T-helper 17 cell (primary cell): ENCODE measurements at places on chromosomes 16 and 17. TPM values are rescaled to one million over a fixed set of nuclear protein-coding genes. Genes with fewer than 3 reads are reported as not detected.

GRCh38 chr16:57127037-57127763 lies 34.8 kb downstream of the CPNE2 start:
- H3K27ac ChIP-seq = peak overlapping the region; percentile 78
- H3K27me3 ChIP-seq = no peaks in the 10 kb centered on the region
- H3K4me3 ChIP-seq = no peak overlapping the region
- DNase-seq = no peak

DNA sequence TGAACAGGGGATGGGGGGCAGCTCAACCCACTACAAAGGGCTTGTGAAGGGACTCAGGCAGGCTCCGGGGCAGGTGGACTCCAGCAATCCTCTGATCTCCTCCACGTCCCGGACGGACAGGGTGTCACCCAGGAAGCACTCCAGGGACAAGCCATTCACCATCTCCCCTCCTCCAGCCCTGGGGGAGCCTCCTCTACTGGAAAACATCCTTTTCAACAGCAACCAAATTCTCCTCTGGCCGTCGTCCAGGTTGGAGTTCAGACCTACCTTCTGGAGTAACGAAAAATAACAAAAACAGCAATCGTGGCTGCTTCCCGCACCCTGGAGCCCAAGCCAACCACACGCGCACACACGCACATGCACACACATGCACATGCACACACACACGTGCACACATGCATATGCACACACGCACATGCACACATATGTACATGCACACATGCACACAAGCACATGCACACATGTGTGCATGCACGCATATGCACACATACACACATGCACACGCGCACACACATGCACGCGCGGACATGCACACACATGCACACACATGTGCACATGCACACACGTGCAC lies 8.9 kb upstream of the RBFOX3 start:
- no peak overlapping the region for H3K27ac ChIP-seq
- no peak overlapping the region for H3K4me3 ChIP-seq
- DNase-seq = no peak

- no peak overlapping the region for H3K27ac ChIP-seq
- H3K36me3 ChIP-seq = peaks cover 2% of the 10 kb centered on the region
- H3K4me1 ChIP-seq = peaks cover 8% of the 10 kb centered on the region
- H3K27me3 ChIP-seq = no peaks in the 10 kb centered on the region
- H3K4me3 ChIP-seq = no peak overlapping the region
Observed at GRCh38 chr17:65730711-65731169, 169.3 kb upstream of the AXIN2 start.

- no peak overlapping the region for H3K27ac ChIP-seq
- no peak overlapping the region for H3K4me3 ChIP-seq
- no peaks in the 10 kb centered on the region for H3K36me3 ChIP-seq
Observed at GRCh38 chr17:41512546-41513167, 6.0 kb downstream of the KRT15 start.

- no peaks in the 10 kb centered on the region for H3K27me3 ChIP-seq
- DNase-seq = no peak
- peaks cover 22% of the 10 kb centered on the region for H3K36me3 ChIP-seq
- H3K27ac ChIP-seq = peak overlapping the region; percentile 99
Observed at GRCh38 chr17:77472468-77473310, 331.9 kb downstream of the SEC14L1 start.

- no peaks in the 10 kb centered on the region for H3K27me3 ChIP-seq
- no peaks in the 10 kb centered on the region for H3K36me3 ChIP-seq
- peaks cover 2% of the 10 kb centered on the region for H3K4me1 ChIP-seq
- H3K27ac ChIP-seq = no peak overlapping the region
- no peak overlapping the region for H3K4me3 ChIP-seq
Observed at GRCh38 chr17:65609749-65610148, 48.3 kb upstream of the AXIN2 start.

Gene SLC35G6
- total RNA-seq = not detected

Gene ST6GALNAC2
- 0.68 TPM for total RNA-seq
